Activated T-cell treated with anti-CD3 and anti-CD28 coated beads for 1 hour (primary cell): ENCODE measurements at places on chromosomes 16 and 17.

GRCh38 chr17:75559958-75560533 lies 27.6 kb upstream of the MYO15B start:
- no peak for DNase-seq

- DNase-seq, result no peak
Observed at GRCh38 chr17:44565866-44566443, 8.7 kb downstream of the FZD2 start.

GRCh38 chr17:36942631-36943125 lies 5.4 kb downstream of the LHX1 start:
- DNase-seq, result no peak

- DNase-seq, result no peak
Observed at GRCh38 chr17:15490634-15491261, 23.3 kb upstream of the CDRT4 start.

DNA sequence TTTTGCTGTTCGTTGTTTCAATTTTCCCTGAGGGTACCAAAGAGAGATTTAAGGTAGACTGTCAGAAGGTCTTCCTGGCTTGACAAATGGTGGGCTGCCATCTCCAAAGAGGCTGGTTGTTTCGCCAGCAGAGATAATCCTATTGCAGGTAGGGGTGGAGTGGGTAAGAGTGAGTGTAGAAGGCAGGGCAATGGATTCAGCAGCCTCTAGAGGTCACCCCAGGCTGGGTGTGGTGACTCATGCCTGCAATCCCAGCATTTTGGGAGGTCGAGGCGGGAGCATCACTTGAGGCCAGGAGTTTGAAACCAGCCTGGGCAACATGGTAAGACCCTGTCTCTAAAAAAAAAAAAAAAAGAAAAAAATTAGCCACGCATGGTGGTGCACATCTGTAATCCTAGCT lies 34.6 kb downstream of the DCAKD start:
- no peak for DNase-seq

GRCh38 chr16:11557801-11558200 lies 28.9 kb downstream of the LITAF start:
- no peak for DNase-seq

GRCh38 chr16:68737046-68737729 lies at the start of gene CDH1:
CDH1 (plus strand) TSS chr16:68737292; CDS start chr16:68737416, 124 bp downstream.
- peak; percentile 16 for DNase-seq

DNA sequence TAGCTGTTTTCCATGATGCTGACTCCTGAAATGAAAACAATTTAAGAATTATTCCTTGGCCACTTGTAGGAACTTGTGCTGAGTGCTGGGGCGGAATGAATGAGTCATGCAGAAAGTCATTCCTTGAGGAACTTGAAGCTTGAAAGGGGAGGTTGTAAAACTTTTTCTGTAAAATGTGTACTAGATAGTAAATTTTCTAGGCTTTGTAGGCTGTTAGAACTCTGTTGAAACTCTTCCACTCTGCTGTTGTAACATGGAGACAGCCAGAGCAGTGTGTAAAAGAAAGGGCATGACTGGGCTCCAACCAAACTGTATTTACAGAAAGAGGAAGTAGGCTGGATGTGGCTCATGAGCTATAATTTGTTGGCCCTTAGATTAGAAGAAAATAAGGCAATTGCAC lies 46.1 kb downstream of the ABCA8 start:
- no peak for DNase-seq

DNA sequence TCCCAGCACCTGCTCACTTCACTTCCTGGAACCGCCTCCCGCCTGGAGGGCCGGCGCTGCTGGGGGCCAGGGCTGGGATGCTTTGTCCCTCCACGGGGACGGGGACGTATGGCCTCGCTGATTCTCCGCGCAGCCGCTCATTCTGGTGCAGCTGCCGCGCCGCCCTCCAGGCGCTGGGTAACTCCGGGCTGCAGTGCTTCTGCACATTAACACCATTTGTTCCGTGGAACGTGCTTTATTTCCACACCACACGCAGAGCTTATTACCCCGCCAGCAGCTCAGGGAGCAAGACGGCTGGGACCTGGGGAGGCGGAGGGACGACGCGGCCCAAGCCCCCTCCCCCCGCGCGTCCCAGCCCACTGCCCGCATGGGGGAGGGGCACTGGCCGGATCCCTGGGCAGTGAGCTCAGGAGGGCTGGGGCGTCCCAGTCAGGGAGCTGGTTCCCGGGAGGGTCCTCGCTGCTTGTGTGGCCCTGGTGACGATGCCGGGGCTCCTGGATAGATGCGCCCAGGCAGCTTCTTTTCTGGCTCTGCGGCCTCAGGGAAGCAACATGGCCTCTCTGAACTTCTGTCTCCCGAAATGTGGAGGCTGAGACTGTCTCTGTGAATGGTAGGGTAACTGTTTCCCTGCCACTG lies 45.4 kb upstream of the ACSF3 start:
- DNase-seq, result no peak

DNA sequence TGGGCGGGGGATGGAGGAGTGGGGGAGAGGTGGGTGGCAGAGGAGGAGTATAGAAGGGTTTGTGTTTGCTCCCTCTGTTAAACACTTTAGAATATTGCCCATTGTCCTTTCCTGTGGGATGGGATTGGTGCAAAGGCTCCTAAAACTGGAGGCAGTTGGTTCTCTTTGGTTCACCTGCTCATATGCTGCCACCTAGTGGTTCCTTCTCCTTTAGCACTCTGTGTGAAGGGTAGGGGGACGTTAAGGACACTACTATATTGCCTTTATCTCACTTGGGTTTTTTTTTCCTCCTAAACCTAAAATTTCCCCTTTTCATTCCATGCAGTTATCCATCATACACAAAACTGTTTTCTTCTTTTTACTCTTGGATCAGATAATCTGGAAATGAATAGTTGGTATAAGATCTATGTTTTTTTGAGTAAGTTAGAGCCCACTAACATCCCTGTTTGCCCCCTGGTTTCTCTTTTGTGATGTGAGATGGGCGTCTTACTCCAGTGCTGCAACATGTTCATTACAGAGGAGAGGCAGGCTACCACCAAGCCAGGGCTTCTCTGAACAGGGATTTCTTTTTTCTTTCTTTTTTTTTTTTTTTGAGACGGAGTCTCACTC lies 23.8 kb downstream of the SNX11 start:
- peak; percentile 20 for DNase-seq

- no peak for DNase-seq
Observed at GRCh38 chr16:1285669-1286512, 23.5 kb upstream of the UBE2I start.

- no peak for DNase-seq
Observed at GRCh38 chr17:79162012-79162963, 87.7 kb downstream of the ENGASE start.

GRCh38 chr16:55468352-55468990 lies 10.5 kb upstream of the MMP2 start:
- no peak for DNase-seq

GRCh38 chr16:22300427-22301071 lies 3.3 kb downstream of the POLR3E start:
- no peak for DNase-seq

DNA sequence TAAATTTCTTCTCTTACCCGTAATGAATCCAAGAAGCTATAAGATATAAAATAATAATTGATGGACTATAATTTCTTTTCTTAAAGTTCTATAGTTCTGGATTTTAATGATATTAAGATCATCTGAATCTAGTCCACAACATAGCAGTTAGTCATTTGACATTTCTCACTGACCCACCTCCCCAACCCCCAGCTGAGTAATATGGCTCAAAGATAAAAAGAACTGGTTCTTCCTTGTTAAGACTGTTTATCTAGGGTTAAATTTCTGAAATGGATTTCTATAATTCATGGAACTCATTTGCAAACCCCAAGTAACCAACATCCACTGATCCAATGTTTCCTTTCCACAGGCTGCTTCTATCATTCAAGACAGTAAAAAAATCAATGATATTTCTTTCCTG lies 133.9 kb upstream of the SOX9 start:
- no peak for DNase-seq

GRCh38 chr16:85077039-85077438 lies 35.2 kb downstream of the CIBAR2 start:
- no peak for DNase-seq

DNA sequence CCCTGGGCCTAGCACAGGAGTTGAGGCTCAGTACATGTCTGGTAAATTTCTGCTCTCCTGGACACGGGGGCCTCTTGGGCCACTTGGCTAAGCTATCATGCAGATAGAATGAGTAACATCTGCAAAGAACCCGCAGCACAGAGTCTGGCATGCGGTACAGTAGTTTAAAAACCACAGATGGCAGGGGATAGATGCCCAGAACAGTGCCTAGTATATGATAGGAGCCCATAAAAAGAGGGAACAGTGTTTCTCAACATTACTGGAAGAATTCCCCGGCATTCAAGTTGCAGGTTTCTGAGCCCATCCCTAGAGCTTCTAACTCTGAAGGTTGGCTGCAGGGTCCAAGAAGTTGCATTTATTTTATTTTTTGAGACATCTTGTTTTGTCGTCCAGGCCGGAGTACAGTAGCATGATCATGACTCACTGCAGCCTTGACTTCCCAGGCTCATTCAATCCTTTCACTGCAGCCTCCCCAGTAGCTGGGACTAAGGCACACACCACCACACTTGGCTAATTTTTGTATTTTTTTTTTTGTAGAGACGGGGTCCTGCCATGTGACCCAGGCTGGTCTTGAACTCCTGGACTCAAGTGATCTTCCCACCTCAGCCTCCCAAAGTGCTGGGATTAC lies 5.8 kb downstream of the CDIPT start:
- no peak for DNase-seq

- DNase-seq, result no peak
Observed at GRCh38 chr17:79980246-79981043, 55.2 kb downstream of the TBC1D16 start.

GRCh38 chr16:19046062-19046461 lies 21.4 kb upstream of the COQ7 start:
- no peak for DNase-seq

- DNase-seq, result no peak
Observed at GRCh38 chr16:17311333-17312093, 159.2 kb downstream of the XYLT1 start.
